Coronary artery (tissue), 2 donors: ENCODE measurements at places on chromosomes 11 and 22.
A peak's percentile ranks its signal among the peaks of the same experiment; 100 is the strongest.

- peak; percentile 54 for DNase-seq
Measured at GRCh38 chr11:120031612-120032600, 106.0 kb downstream of the TRIM29 start.

DNA sequence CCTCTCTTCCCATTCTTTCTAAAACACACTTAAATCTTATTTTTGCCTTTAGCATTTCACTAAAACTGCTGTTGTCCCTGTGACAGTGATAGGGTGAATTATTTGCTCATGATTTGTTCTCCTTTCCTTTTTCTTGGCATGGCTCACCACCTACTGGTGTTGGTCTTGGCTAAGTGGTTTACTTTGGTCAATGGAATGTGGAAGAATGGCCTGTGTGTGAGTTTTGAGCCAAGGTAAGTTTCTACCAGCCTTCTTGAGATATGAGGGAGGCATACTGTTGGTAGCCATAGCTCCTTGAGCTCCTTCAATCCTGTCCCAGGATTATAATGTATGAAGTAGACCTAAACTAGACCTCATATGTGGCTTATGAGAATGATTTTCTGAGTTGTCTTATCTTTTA is 506.3 kb upstream of the RAG2 start:
- DNase-seq: no peak

GRCh38 chr22:23179381-23180299 is 669 bp upstream of the BCR start:
- DNase-seq: peak; percentile 84

- DNase-seq: peak; percentile 38
Measured at GRCh38 chr22:47344414-47344813, 582.0 kb downstream of the TBC1D22A start.

- no peak for DNase-seq
Measured at GRCh38 chr11:114129699-114130098, 70.2 kb downstream of the ZBTB16 start.

DNA sequence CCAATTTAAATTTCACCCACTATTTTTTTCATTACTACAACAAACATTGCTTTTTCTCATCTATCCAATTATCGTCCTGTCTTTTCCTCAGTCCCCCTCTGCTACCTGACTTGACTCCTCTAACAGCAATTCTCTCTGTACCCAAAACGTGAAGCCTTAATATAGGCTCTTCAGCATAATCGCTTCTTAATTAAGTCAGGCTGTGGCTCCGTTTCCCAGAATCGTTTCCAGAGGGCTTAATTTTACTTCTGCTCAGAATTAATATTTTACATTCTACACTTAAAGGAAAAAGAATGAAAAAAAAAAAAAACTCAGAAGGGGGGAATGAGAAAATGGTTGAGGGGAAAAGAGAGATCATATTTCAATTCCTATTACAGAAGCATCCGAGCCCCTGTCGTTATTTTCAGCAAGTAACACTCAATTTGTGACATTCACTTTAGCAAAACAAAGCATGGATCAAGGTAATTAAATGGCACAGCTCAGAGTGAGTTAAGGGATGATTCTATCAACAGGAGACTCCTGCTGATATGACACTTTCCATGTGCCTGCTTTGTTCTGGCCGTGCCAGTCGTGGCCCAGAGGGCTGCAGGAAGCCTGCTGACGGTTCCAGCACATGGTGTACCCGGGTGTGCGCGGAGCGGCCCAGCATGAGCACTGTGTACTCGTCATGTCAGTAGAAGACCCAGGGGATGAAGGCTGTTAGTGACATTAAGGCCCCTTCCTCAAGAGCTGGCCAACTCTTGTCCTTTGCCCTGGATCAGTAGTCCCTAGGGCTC is 272.5 kb downstream of the NTM start:
- peak; percentile 43 for DNase-seq

DNA sequence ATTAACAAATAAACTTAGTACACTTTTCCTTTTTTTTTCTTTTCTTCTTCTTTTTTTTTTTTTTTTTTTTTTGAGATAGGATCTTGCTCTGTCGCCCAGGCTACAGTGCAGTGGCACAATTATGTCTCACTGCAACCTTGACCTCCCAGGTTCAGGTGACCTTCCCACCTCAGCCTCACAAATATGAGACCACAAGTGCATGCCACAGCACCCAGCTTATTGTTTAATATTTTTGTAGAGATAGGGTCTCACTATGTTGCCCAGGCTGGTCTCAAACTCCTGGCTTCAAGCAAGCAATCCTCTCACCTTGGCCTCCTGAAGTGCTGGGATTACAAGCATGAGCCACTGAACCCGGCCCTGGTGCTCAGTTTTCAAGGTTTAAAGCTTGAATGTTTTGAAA is 88.9 kb downstream of the ELP4 start:
- no peak for DNase-seq
